Stimulated activated CD8-positive, alpha-beta memory T cell treated with anti-CD3 and anti-CD28 coated beads, Interleukin-4, amount 100 ng/mL, for 48 hours (primary cell): ENCODE measurements at places on chromosomes 3 and 15.

DNA sequence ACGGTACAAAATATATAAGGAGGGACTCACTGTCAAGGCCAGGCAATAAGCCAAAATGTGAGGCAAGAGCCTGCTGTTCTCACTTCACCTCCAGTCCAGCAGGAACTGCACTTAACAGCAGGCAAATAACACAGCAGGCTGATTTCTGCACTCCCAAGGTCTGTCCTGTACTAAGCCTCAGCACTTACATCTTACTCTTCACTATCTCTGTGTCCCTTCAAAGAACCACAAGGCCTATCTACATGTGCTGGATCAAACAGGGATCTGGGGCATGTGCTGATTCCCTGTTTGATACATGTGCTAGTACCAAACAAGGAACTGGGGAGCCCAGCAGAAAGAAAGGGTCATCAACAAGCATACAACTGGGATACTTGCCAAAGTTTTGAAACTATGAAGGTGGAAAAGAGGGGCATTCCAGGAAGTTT is 22.2 kb downstream of the UACA start:
- DNase-seq: no peak

DNA sequence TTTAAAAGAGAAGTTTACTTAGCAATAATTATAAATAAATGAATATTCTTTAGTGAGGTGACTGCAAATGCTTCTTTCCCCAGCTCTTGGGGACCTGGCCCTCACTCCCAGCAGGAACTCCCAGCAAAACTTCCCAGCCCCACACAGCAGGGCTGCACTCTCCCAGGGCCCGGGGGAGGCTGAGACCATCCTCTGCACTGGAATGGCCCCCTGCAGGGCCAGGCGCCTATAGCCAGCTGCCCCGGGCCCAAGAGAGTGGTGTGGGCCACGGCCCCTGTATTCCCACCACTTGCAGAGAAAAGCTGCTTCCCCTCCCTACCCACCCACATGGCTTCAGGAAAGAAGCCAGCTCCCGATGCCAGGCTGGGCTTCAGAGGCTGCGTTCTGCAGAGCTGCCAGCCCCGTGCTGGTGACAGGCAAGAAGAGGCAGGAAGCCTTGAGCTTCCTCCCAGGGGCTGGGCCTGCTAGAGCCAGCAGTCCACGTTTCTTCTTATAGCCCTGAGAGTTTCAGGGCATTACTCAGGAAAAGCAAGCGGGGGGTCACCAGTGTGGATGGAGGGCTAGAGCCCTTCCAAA is 20.0 kb downstream of the IDH2 start:
- no peak for DNase-seq

DNA sequence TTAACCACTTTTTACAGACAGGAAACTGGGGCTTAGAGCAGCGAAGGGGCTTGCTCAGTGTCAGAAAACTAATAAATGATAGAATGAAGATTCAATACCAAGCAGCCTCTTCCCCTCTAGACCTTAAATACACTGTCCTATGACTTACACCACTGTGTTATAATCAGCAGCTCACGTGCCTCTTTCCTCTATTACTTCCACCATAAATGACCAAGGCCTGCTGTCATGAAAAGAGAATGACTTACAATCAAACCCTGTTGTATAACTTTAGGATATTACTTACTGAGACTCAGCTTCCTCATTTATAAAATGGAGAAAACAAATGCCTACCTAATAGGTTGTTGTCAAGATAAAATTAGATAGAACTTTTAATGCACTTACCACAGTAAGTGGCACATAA is 11.6 kb downstream of the FMN1 start:
- no peak for DNase-seq

GRCh38 chr3:17707813-17708543 is 34.5 kb downstream of the TBC1D5 start:
- no peak for DNase-seq

GRCh38 chr3:69142090-69142489 is 19.7 kb upstream of the LMOD3 start:
- no peak for DNase-seq

- no peak for DNase-seq
These were observed 81.8 kb downstream of the IL20RB start for GRCh38 chr3:137039570-137039969.

- no peak for DNase-seq
These were observed 533.3 kb downstream of the NSUN3 start for GRCh38 chr3:94596141-94596540.

GRCh38 chr15:52343831-52344230 is 48.2 kb upstream of the MYO5C start:
- no peak for DNase-seq
